ENCODE measurements at places on chromosomes 16 and 17.
A peak's percentile ranks its signal among the peaks of the same experiment; 100 is the strongest.

GRCh38 chr17:74743755-74744154 is 4.7 kb upstream of the NHERF1 start:
- DNase-seq, result no peak

- no peak for DNase-seq
Measured at GRCh38 chr17:77306048-77306789, 165.4 kb downstream of the SEC14L1 start.

DNA sequence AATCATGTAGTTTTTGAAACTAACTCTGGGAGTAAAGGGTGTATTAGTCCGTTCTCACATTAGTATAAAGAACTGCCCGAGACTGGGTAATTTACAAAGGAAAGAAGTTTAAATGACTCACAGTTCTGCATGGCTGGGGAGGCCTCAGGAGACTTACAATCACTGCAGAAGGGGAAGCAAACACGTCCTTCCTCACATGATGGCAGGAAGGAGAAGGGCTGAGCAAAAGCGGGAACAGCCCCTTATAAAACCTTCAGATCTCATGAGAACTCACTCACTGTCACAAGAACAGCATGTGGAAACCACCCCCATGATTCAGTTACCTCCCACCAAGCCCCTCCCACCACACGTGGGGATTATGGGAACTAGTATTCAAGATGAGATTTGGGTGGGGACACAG is 256.5 kb upstream of the TNRC6C start:
- no peak for DNase-seq

DNA sequence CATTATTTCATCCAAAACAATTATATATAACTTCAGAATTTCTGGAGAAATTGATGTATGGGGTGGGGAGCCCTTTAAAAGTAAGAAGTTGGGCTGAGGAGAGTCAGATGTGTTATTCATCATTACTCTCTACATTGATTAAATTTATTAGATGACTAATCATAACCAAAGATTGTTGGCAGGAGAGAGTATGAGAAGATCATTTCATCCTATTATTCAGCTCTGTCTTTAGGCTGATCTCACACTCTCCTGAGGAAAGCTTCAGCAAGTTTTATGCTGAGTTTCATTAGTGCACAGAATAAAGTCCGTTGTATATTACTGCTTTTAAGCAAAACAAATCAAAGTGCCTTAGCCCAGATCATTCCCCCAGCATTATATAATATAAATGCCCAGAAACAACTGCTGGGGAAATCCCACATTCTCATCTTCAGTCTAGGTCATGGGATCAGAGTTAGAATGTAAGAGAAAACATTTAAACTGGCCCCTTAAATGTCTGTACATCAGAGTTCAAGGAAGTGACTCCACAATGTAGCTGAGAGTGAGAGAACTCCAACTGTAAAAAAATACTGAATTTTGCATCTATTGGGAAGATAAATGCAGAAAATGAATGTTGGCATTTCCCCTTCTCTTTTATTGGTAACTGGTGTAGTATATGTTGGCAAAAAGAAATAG is 130.1 kb upstream of the HLF start:
- peak; percentile 13 for DNase-seq

DNA sequence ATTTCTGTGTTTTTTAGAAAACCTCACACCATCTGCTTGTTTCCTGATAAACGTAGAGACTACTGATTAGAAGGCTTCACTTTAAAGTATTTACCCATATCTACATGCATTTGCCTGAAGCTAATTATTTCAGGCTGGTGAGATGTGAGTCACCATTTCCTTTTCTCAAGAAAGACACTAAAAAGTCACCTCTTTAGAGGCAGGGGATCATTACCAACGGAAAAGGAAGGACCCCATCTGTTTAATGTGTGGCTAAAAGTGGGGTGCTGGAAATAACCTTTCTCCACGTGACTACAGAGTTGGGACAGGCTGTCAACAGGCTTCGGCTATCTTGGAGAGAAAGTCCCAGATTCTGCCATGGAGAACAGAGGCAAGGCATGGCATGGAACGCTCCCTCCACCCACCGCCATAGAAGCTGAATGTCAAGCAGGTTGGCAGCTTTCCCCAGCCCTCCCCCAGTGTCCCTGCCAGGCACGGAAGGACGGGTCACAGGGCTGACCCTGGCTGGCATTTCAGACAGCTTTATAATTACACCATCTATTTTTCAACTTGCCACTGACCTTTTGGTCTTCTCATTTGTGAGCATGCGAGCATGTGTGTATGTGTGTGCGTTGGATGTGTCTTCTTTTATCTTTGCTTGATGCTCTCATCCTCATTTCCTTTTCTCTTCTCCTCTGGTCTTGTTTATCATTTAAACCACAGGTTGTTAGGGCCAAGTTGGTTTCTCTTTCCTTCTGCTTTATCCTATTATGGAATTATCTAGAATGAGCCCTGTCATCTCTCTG is 157.0 kb downstream of the CPPED1 start:
- DNase-seq, result peak; percentile 49

DNA sequence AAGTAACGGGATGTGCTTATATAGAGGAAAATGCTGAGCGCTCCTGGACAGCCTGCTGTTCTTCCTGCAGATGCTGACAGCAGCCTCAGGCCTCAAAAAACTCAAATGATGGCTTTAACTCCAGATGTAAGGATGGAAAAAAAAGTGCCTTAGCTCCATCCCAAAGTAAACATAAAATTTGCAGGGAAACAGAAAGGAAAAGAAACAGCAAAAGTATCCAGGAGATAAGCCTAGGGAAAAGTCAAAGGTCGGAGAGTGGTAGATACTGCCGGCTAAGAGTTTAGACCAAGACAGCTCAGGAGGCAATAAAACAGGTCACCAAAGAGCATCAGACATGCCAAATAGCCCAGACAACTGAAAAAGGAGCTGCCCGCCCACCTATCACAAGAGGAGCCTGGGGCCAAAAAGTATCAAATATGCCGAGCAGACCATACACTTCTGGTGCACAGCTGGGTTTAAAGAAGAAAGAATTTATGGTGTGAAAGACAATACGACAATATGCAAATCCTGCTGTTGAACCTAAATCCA is 6.9 kb downstream of the KRT31 start:
- DNase-seq, result no peak

- DNase-seq, result no peak
Measured at GRCh38 chr17:5895276-5895675, 174.9 kb upstream of the WSCD1 start.

DNA sequence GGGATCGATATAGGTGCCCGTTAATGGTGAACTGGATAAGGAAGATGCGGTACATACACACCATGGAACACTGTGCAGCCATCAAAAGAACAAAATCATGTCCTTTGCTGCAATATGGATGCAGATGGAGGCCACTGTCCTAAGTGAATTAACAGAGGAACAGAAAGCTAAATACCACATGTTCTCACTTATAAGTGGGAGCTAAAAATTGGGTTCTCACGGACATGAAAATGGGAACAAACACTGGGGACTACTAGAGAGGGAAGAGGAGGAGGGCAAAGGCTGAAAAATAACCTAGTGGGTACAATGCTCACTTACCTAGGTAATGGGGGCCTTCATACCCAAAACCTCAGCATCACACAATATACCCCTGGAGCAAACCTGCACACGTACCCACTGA is 302.6 kb downstream of the XYLT1 start:
- no peak for DNase-seq

GRCh38 chr16:88863426-88863825 is 3.0 kb downstream of the PABPN1L start:
- DNase-seq, result no peak

GRCh38 chr17:30336369-30337171 is 2.7 kb upstream of the TMIGD1 start:
- peak; percentile 66 for DNase-seq

GRCh38 chr16:75000481-75001081 is 1.8 kb downstream of the ZNRF1 start:
- peak; percentile 49 for DNase-seq

- DNase-seq, result no peak
Measured at GRCh38 chr16:54944002-54944401, 13.3 kb downstream of the IRX5 start.
